ENCODE measurements at places on chromosomes 7 and 10.

GRCh38 chr10:118986815-118987790 lies 42.4 kb upstream of the NANOS1 start:
- DNase-seq: no peak

DNA sequence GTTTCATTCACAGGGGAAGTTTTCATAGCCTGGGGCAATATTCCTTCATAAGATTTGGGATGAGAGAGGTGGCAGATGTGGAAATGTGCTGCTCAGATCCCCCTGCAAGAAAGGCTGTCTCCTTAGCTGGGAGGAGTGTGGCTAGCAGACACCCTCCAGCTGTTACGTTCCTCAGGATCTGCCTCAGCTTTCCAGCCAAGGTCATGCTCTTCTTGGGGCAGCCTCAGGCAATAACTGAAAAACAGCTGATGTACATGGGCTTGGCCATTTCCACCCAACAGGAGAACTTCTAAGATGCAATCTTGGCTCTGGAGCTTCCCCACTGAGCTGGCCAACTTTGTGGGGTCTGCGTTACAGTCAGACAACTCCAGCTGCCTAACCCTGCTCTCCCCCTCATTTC lies 51.3 kb upstream of the SEPTIN7 start:
- DNase-seq: no peak

GRCh38 chr7:116030651-116031276 lies at the start of gene TFEC:
Gene TFEC, minus strand, starts transcription at chr7:116030763. Its CDS starts 46,322 bp downstream, at chr7:115984441.
- DNase-seq: no peak

GRCh38 chr7:8141070-8141469 lies 120.9 kb downstream of the ICA1 start:
- no peak for DNase-seq

- DNase-seq: no peak
These were observed 1.5 kb downstream of the PVRIG start for GRCh38 chr7:100221231-100221718.

DNA sequence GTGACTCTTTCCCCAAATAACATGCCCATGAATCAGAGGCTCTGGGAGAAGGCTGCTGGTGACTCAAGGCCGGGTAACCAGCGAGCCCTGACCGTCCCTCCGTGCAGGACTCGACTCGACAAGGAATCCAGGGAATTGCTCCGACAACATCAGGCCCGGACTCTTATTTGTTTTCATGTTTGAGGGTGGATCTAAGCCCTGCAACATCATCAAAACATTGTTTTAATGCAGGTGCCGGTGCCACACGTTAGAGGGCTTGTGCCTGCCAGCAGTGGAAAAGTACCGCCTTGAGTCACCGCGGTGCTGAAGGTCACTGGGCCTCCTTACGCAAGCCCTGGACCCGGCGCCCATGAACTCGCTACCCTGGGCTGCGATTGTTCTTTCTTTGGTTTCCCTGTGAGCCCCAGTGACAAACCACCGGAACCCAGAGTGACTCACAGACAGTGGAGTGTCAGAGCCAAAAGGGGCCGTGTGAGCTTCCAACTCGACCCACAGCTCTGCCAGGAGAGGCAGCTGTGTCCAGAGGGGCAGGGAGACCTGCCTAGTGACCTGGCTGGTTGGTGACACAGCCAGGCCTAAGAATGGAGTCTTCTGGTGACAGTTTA lies 139.4 kb upstream of the SHH start:
- DNase-seq: no peak

DNA sequence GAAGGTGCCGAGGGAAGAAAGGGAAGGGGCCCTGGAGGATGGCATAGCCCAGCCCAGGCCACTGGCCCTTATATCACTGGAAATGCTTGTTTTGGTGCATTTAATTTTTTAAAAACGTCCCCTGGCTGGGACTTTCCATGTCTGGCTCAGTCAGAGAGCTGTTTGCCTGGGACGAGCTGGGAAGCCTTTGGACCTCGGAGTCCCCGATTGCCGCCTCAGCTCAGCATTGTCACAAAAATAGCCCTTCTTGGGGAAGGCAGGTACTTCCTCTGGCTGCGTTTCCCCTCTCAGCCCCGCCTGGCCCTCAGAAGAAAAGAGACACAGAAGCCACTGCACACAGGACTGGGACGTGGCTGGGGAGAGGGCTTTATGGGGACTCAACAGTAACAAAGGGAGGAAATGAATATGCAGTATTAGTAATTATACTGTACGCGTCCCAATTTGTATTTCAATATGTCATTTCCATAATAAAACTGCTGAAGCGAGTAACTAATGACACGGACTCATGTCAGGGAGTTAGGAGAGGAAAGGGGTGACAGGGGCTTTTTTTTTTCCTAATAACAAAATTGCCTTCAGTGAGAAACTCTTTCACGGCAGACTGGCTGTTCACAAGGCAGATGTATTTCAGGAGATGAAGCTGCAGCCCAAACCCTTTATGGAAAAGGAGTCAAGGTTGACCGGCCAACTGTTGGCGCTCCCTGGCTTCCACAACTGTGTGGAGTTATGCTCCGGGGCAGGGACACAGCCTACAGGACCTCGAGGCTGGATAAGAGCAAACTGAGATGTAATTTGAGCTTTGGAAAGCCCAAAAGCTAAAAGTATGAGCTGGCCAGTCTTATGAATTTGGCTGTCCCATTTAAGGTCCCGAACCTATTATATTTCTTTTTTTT lies 31.0 kb upstream of the MXI1 start:
- no peak for DNase-seq

GRCh38 chr7:5420881-5421713 lies 2.5 kb downstream of the TNRC18 start:
- DNase-seq: no peak

DNA sequence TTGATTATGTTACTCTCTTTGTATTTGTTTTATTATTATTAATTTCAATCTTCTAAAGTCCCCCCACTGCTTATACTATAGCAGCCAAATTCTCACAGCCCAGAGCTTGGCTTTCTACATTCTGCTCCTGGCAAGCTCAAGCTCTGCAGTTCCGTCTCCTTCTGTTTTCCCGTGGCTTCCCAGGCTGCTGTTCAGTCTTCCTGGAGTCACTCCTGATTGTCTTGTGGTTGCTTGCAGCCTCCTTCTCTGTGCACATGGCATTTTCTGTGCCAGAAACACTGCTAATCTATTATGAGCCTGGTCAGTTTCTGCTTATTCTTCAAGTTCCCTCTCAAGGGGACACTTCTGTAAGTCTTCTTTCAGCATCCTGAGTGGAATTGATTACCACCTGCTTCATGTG lies 533.7 kb upstream of the IGFBP3 start:
- DNase-seq: no peak

- no peak for DNase-seq
These were observed 7.0 kb upstream of the NDUFB2 start for GRCh38 chr7:140689199-140690152.

DNA sequence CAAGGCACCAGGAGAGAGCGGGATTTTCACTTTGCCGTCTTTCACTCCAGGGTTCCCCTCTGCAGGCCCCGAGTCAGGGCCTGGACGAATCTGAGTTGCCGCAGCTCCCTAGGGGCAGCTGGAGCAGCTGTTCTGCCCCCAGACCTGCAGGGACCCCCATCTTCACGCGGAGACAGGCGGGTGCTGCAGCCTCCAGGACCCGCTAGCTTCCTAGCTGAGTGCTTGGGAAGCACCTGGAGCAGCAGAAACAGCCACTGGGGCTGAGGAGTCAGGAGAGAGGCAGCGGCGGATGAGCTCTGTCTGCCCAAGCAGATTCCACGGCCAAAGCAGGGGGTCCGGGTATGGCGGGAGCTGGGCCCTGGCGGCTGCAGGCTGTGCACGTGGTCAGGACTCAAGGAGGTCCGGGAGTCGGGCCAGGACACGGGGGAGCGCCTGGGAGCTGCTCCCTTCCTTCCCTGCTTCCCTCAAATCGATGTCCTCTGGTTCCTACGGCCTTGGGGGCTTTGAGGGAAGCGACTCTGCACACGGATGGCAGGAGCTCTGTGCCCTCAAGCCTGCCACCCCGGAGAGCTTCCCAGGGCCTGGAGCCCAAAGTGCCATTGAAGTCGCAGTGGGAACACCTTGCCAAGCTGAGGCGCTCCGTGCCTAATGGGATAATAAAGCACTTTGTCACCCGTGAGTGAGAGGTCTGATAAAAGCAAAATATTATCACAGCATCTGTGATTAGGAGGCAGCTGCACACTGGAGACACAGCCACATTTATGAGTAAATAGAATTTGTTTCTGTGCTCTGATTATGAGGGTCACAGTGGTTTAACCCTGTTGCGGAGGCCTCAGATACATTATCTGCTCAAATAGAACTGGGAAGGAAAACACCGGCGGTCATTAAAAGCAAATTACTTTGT lies 17.2 kb downstream of the MNX1 start:
- no peak for DNase-seq

- DNase-seq: no peak
These were observed 22.2 kb upstream of the PARP12 start for GRCh38 chr7:140084972-140085371.

DNA sequence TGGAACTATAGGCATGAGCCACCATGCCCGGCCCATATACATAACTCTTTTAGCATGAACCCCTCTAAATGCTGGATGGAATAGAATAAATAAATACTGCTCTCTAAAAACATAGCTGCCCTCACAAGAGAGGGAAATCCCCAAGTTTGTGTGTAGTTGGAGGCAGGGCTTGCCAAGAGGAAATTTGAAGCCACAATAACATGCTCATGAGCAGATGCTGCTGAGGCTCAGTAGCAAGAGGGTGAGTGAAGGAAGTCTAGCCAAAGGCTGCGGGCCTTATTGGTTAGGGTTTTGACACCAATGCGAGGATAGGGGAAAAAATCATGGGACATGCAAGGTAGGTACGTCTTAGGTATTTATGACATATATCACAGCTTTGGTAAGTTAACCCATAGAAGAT lies 17.3 kb downstream of the TPK1 start:
- DNase-seq: no peak

DNA sequence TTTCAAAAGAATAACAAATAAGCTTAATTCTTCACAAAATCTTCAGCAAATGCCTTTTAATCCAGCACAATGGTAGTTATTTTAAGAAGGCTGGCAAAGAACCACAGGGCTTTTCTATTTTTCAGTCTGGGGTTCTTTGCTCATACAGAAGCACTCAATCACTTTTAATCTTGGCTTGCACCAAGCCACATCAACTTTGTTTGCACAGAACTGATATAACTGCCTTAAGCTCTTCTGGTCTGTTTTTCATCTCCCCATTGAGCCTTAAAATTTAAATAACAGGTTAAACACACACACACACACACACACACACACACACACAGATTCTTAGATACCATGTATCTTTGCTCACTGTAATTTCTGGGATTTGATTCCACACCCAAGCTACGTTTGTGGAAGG lies 377.0 kb downstream of the GATA3 start:
- no peak for DNase-seq

DNA sequence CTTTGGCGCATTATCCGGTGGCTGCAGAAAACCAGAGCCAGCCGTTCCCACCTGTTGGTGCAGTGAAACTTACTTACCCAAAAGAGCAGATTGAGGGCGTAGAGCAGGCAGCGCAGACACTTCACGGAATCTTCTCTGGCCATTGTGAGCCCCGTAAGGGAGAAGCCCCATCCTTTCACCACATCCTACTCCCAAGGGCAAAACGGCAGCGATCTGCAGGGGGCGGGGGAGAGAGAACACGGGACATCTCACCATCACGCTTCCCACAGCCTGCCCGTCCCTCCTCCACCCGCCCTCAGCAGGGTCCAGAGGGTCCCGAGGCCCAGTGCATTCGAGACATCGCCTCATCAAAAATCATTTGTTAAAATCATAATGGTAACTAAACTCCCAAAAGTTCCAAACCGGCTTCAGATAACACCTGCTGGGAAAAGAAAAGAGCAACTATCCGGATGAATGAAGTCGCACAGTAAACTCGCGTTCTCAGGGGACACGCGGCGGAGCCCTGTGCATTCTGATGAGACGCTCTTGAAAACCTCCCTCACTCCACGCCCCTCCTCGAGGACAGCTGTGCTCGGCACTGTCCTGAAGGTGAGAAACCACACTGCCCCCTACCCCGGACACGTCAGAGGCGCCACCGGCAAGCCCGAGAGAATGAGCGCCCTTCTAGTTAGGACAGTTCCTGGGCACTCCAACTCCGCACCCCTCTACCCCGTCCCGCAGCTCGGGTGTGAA lies 1.2 kb downstream of the TSPAN12 start:
- DNase-seq: peak; percentile 24

GRCh38 chr7:77570330-77571011 lies 33.4 kb downstream of the PTPN12 start:
- no peak for DNase-seq

DNA sequence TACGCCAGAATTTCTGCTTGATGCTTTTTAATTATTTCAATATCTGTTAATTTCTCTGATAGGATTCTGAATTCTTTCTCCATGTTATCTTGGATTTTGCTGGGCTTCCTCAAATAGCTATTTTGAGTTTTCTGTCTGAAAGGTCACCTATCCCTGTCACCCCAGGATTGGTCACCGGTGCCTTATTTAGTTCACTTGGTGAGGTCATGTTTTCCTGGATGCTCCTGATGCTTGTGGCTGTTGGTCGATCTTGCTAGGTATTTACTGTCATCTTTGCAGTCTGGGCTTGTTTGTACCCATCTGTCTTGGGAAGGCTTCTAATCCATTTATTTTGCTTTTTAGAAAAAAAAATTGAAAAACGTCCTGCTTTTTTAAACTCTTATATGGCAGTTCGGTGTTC lies 11.2 kb upstream of the PRKAR1B start:
- no peak for DNase-seq

DNA sequence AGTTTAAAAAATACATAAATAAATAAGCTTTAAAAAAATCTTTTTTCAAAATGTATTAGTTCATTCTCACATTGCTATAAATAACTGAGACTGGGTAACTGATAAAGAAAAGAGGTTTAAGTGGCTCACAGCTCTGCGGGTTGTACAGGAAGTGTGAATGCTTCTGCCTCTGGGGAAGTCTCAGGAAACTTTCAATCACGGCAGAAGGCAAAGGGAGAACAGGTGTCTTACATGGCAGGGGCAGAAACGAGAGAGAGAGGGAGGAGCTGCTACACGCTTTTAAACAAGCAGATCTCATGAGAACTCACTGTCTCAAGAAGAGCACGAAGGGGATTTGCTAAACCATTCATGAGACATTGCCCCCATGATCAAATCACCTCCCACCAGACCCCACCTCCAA lies 114.6 kb downstream of the DNAJC1 start:
- DNase-seq: no peak

DNA sequence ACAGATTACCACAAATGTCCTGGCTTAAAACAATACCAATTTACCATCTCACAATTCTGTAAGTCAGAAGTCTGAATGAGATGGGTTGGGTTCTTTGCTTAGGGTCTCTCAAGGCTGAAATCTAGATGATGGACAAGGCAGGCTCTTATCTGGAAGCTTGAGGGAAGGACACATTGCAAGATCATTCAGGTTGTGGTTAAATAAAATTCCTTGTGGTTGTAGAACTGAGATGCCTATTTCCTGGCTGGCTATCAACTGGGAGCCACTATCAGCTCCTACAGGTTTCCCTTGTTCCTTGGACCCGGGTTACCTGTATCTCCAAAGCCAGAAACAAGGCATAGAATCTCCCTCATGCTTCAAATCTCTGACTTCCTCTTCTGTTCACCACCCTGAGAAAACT lies 148.4 kb downstream of the MDFIC start:
- no peak for DNase-seq

DNA sequence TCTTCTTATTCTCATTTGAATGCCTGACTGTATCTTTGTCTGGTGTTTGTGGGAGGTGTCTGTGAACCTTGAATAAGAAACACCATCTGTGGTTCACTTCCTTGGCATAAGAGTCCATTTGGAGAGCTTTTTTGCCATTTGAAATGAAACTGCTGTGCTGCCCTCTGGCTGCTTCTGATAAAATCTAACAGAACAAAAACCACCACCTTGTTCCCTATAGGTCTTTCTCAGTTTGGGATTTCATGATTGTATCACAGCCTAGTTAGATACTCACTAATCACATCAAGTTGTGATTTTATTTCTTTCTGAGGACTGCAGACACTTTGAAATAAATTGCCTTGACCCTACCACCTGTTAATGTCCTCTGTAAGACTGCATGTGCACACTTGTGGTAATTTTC lies 102.7 kb upstream of the FAM13C start:
- no peak for DNase-seq

Measured in NCI-H774 (cell line).